ENCODE measurements at places on chromosomes 12 and 14.

- no peak for DNase-seq
Measured at GRCh38 chr14:27587103-27587502, 989.3 kb upstream of the NOVA1 start.

DNA sequence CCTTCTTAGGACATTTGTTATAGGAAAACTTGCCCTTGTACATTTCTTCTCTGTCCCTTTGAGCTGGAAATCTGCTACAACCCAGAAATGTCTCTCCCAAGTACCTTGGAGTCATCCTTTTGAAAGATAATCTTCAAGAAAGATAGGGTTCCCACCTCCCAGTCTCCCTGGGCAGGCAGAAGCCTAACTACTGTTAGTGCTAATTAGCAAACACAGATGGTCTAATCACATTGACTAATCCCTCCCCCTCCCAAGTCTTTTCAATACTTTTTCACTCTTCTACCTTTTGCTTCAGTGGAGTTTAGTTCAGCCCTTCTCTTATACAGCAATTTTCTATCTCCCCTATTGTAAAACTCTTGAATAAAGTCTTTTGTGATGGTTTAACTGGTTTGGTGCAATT is 129.8 kb upstream of the PPFIA2 start:
- DNase-seq = no peak

GRCh38 chr12:71947645-71948105 is 9.0 kb downstream of the TPH2 start:
- no peak for DNase-seq

GRCh38 chr14:45728434-45729225 is 475.6 kb upstream of the MIS18BP1 start:
- no peak for DNase-seq

DNA sequence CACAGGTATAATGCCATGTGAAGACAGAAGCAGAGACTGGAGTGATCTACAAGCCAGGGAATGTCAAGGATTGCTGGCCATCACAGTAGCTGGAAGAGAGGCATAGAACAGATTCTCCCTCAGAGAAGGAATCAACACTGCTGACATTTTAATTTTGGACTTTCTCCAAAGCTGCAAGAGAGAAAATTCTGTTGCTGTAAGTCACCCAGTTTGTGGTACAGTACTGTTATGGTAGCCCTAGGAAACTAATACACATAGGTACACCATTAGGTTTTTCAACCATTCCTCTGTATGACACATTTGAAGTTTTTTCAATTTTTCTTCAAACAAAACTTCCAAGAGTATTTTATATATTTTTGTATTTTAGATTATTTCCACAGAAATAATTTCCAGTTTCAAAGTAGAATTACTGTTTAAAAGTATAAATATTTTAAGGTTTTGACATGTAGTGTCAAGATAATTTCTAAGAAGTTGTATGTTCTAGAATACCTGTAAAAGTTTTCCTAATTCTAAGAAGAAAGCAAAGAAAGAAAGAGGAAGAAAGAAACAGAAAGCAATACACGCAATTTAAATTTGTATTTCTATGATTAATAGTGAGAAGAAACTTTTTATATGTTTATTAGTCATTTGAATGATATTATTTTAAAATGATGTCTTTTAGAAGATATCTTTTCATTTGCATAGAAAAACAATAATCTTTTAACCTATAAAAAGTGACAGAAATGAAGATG is 64.9 kb upstream of the CATSPERB start:
- no peak for DNase-seq

DNA sequence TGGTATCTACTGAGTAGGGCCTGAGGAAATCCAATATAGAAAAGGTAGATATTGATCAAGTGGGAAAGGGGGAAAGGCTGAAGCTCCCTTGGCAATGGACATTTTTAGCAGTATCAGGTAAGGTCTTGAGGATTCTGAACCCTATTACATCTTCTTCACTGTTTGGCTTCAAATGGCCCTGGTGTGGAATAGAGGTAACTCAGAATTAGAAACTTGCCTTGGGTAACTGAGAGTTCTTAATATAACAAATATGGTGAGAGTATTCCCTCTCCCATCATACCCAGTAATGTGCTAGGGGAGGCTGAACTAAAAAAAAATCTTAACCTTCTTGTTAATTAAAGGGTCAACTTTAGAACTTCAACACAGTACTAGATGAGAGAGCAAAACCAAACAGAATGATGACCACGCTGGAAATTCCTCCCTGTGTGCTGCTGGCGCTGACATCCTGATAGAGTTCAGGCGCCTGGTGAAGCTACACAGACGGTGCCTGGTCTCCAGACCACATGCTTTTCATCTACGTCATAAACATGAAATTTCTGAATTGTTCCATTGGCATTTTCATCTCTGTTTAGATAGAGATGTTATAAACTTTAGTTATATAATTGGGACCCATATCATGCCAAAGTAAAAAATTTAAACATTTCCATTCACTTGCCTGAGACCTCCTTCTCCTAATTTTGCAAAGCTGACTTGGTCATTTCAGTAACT is 128.3 kb downstream of the AKAP6 start:
- no peak for DNase-seq

DNA sequence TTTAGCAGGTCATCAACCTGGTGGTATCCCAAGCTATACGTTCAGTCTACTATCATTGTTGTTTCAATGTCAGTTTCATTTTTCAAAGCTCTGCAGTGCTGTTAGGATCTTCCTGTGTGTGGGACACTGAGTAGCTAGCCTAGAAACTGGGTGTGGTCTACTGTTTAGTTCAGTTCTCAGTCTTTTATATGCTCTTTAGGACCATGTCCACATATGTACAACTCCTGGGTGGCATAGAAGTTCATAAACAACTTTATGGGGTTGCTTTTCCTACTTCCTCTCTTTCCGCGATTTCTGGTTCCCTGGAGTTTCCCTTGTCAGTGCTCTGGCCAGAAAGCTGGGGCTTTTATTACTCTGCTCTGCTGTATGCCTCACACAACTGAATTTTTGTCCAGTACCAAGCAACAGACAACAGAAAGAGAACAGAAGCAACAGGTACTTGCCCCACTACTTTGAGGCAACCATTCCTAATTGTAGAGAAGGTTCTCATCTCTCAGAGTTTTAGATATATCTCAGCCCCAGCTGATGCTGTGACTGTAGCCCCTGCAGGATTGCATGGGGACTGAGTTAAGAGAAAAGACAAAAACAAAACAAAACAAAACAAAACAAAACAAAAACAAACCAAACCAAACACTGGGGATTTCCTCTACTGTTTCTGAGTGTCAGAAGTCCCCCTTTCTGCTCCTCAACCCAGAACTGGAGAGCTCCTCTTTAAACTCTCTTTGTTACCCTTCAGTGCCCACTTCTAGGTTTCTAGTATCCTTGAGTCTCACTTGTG is 30.3 kb downstream of the MIS18BP1 start:
- no peak for DNase-seq

- DNase-seq = no peak
Measured at GRCh38 chr12:119369907-119370546, 35.5 kb downstream of the CCDC60 start.

GRCh38 chr12:1529862-1530591 is 64.4 kb downstream of the FBXL14 start:
- no peak for DNase-seq

DNA sequence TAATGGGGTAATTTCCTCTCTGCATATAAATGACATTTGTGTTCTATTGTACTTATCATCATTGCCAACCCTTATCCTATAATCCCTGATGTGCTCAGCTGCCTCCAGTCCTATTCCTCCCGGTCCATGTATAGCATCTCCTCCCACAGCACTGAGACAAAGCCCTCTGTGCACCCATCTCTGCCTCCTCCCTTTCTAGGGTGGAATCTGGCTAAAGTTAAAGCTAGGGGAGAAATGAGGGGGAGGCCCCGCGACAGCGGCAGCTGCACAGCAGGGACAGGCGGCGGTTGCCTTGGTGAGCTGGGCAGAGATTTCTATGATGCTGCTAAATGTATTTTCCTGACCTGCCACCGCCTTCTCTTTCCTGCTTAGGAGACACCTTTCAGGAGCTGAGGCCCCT is 12.8 kb upstream of the ZDHHC22 start:
- DNase-seq = peak; percentile 25

DNA sequence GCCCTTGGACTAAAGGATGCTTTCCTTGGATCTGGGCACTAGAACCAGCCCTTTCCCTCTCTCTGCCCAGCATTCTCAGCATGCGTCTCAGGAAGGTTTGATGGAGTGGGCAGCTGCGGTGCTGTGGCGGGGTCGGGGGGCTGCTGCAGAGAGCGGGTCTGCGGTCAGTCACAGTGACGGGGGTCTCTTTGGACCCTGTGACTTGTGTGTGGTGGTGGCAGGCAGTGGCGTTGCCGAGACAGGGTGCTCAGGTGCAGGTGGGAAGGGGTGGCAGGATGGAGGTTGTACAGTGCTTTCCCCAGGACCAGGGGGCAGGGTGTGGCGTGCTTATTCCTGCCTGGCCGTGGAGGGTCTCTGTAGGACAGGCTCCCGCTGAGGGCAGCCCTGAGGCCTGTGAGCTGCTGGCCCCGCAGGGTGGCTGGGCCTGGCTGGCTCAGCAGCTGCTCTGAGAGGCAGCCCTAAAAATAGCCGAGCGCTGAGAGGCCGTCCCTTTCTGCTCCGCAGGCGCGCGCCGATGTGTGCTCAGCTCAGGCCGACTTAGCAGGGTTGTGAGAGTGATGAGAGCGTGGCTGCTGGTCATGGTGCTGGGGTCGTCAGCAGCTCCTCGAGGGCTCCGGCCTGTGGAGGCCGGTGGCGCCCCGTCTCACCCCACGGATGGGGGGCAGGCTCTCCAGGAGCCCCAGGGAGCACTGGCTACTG is 9.7 kb downstream of the PACS2 start:
- no peak for DNase-seq

GRCh38 chr14:65958664-65959562 is 527.3 kb upstream of the CCDC196 start:
- DNase-seq = no peak
